ENCODE measurements at places on chromosomes 2 and 18.

- no peak for DNase-seq
Measured at GRCh38 chr18:44358402-44358801, 322.3 kb upstream of the SETBP1 start.

DNA sequence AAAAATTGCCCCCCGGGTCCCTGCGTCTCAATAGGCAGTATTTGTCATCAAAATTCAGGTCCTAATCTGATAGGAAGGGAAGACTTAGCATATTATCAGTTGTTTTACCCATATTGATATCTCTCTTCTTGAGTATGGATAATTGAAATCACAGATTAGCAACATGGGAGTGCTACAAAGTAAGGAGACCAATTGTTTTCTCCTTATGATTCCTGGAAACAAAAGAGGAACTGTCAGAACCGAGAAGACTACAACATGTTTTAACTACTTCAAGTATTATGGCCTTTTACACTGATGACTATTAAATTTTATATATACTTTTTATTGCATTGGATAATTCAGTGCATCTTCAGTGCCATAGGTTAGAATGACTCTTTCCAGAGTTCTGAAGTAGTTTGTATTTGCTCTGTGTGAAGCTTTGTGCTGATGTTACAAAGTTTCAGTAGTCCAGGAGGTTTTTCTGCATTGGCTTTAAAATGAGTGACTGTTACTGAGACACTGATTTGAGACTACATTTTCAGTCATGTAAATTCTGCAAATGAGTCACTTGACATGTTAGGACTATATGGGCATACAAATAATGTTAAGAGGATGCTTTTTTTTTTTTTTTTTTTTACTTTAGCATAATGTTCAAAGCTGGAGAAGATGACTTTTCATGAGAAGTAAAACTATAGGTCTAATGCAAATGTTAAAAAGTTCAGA is 19.7 kb upstream of the TLK1 start:
- DNase-seq: no peak

DNA sequence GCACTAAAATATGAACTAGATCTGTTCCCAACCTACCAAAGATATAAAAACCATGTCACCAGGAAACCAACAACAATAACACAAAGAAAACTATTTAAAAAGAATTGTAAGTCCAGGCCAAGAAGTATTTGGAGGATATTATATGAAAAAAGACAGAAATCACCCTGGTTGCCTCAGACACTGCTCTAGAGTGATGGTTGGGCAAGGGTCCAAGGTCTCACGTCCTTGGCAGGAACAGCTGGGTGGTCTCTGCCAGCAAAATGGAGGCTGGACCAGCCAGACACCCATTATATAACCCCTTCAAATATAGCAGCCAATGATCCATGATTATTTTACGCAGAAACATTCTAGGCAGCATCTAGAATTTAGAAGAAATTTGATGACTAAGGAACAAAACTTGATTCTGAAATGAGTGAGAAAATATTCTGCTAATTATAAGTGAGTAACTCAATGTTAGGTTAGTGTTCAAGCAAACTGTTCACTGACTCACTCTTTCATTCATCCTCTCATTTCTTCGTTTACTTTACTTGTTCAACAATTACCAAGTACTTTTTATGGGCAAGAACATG is 35.4 kb downstream of the MRPL35 start:
- DNase-seq: no peak

GRCh38 chr2:194745557-194746146 is 911.4 kb upstream of the SLC39A10 start:
- no peak for DNase-seq

DNA sequence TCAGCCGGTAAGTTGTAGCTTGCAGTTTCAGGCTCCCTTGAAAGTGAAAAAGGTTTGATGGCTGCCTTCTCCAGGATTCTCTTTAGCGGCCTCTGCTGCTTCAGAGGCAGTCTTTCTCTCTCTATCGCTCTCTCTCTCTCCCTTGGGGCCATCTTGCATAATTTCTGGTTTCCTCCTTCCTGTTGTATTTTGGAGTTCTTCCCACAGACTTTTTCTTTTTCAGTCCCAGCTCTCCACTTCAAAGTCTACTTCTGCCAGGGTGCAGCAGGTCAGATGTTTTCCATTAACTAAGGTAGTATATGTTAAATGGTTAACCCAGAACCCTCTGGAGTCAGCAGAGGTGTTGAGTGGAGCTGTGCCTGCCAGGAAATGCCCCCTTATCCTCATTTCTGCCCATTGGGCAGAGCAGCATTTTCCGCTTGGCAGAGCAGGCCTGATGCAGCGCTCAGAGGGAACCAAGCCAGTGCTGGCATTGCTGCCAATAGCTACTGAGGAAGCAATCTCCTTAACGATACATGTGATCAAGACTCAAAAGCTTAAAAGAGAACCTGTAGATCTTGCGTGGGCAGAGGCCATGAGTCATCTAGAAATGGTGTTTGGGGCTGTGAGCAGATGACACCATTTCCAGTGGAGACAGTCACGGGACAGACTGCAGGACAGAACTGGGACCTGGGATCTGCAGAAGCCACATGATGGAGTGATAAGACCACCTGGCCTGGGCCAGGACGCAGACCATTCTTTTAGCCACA is 20.8 kb downstream of the DBI start:
- no peak for DNase-seq

GRCh38 chr2:42009657-42010580 is 37.9 kb upstream of the PKDCC start:
- DNase-seq: no peak

GRCh38 chr2:9462886-9463697 is 11.3 kb upstream of the IAH1 start:
- no peak for DNase-seq

GRCh38 chr18:55376387-55376786 is 211.6 kb downstream of the TCF4 start:
- DNase-seq: no peak

GRCh38 chr2:144027593-144027992 is 492.3 kb downstream of the ZEB2 start:
- DNase-seq: no peak

DNA sequence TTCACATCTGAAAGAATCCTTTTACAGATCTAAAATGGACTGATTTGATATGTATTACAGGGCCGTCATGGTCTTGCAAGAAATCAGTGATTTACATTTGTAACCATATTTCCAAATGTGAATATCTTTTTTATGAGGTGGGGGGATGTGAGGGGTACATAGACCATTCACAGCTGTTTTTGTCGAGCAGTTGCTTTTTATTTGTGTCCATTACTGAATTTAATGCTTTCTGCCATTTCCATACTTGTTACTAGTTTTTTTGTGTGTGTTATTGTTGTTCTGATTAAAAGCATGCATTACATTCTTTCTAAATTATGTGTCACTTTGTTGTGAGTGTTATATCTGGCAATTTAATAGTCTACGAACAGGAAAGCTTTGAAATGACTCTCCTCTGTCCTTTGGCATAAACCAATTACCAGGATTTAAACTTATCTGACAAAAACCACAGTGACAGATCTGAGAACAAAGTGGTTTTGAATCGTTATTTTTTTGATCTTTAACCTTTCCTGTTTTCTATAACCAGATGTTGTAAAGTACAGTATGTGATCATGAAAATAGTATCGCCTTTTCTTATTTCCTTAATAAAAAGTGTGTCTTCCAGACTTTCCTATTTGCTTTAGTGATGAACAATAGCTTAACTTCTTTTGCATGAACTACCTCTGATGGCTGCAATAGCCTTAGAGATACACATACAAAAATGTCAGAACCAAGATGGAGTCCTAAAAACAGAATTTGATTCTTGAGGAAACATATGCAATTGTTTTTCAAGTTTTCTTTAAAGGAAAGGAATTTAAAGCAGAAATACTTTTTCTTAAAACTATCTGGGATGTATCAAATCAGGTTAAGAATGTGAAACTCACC is 354.2 kb upstream of the ACVR2A start:
- DNase-seq: no peak

GRCh38 chr2:73971722-73972121 is 13.0 kb upstream of the TET3 start:
- DNase-seq: no peak

DNA sequence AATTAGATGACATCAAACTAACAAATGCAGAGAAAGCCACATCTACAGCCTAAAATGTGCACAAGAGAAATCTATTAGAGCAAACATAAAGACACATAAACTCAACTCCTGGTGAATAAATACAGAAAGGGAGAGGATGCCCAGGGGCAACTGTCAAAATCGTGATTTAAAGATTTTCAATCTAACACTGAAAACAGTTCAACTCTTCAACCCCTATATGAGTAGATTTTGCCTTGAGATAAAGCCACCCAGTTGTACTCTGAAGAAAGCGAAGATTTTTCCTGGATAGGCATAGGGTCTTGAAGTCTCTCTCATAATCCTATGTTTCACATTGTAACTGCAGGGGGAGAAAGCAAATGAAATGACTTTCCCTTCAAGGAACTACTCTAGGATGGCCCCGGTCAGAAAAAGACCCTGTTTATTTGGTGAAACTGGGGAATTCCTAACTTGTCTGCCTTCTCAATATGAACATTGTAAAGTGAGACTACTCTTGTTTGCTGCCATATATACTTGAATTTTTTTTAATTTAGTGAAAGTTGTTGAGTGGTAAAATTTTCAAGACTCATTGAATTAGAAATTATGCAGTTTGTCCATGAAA is 226.7 kb downstream of the ERBB4 start:
- no peak for DNase-seq

GRCh38 chr2:217933617-217933993 is 69.2 kb downstream of the TNS1 start:
- DNase-seq: no peak

DNA sequence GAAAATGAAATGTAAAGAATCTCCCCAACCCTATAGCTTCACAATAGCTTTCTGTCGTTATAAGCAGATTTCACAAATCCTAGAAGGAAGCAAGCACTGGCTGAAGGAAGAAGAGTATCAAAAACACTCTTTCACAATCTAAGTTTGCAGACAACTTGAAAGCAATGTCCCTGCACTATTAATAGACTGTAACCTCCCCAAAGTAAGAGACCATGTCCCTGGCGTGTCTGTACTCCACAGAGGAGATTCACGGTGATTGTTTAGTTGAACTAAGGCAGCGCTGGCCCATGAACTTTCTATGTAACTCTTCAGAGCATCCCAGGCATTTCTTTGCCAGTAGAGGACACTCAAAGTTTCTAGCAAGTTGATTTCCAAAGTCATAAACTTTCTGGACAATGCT is 128.0 kb upstream of the HNRNPA3 start:
- no peak for DNase-seq

- no peak for DNase-seq
Measured at GRCh38 chr18:73476031-73476430, 608.2 kb upstream of the NETO1 start.

DNA sequence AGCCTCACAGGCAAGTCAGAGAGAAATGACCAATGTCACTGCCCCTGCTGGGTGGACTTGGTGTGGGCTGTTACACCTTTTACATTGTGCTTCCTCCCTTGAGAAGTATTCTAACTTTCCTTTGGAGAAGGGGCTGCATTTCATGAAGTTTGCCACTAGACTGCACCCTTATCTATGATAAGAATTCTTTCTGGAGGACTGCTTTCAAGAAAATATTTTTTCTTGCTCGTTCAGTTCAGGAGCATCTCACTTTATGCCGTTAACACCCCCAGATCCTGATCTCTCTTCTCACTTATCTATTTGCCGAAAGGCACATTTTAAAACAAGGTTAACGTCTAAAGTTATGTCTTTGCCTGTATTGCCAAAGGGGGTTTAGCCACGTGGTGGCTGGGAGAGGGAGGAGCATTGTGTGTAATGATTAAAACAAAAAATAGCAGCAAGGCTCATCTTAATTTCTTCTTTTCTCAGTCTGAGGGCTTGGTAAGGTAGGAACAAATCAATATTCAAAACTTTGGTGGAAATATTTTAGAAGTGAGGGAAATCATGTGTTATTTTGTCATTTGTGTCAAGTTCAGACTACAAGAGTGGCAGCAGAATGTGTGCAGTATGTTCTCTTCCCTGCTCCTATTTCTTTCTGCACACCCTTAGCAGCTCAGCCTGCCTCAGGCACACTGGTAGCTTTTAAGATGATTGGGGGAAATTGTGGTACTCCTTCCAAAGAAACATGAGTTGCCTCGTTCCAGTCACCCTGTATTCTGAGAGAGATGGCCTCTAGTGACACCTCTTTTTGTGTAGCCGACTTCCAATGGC is 1.6 kb upstream of the IGFBP5 start:
- no peak for DNase-seq

GRCh38 chr2:1791685-1792435 is 47.5 kb upstream of the PXDN start:
- DNase-seq: no peak

GRCh38 chr2:185807351-185807750 is 68.7 kb downstream of the FSIP2 start:
- no peak for DNase-seq

GRCh38 chr18:31246460-31246859 is 71.5 kb upstream of the DSG1 start:
- no peak for DNase-seq

GRCh38 chr18:41996020-41996419 is 41.0 kb downstream of the PIK3C3 start:
- DNase-seq: no peak

DNA sequence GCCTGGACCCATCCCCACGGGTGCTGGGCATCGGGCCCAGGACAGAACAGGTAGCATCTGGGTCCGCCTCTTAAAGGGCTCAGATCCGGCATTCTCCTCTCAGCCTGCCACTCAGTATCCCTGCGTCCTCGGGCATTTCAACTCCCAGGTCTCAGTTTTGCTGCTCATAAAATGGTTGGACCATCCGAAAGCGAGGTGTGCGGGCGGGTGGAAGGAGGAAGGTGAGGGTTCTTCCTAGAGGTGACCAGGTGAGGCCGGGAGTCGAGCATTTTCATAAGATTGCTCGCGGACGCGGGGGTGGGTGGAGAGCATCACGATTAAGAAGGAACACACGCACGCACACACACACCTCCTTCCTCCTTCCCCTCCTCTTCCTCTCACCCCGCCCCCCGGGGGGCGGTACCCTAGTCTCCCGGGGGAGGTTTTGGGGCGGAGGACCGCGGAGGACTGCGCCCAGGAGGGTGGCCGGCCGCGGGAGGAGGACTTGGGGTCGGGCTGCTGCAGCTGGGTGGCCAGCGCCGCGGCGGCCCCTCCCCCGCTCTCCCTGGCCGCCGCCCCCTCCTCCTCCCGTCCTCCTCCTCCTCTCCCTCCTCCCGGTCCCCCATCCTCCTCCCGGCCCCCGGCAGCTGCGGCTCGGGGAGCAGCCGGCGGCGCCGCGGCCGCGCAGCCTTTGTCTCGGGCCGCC is 97.9 kb upstream of the GPR45 start:
- DNase-seq: no peak

DNA sequence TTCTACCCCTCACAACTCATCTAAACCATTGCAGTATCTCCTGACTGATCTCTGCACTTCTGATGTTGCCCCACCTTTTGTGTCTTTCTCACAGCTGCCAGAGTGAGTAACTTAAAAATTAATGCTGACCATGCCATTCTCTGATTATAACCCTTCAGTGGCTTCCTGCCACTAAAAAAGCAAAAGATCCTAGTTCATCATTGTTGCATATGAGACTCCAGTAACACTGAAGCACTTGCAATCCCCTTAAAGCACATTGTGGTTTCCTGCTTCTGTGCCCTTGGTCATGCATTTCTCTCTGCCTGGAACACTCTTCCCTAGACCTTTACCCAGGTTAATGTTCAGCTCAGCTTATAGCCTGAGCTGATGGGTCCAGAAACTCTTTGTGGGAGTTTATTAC is 95.1 kb upstream of the WDSUB1 start:
- no peak for DNase-seq
